ENCODE measurements at places on chromosomes 5 and 9. TPM values are rescaled to one million over a fixed set of nuclear protein-coding genes. Genes with fewer than 3 reads are reported as not detected.

The TRAF1 gene
- 6.5 TPM for total RNA-seq

- no peak overlapping the region for H3K4me3 ChIP-seq
- H3K27me3 ChIP-seq = no peaks in the 10 kb centered on the region
- no peaks in the 10 kb centered on the region for H3K4me1 ChIP-seq
Measured at GRCh38 chr5:10546186-10546585, 17.7 kb upstream of the ANKRD33B start.

DNA sequence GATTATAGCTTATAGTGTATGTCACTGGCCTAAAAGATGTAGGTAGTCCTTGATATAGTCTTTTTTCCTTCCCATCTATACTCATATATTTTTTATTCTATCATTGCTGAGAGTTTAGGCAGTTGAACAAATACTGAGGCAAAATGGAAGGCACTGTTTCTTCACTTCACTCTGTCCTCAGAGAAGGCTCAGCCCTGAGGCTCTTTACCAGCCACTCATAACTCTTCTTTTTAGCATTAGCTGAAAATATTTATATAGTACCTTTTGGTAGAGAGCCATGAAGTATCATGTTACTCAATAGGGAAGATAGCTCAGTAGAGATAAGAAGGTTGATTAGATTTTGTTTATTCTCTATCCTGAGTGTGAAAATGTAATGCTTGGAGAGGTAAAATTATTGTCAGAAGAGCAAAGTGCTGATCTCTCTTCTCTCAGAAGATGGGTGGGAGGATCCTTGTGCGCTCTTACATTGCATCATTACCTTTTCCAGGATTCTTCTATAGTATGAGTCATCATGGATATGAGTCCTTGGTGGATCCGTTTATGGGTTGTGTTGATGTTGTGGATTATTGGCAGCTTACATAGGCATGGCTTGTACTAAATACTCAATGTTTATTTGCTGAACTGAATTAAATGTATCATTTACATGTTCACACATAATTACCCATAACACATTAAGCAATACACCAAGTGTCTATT, 88.1 kb downstream of the ANXA1 start:
- no peaks in the 10 kb centered on the region for H3K27me3 ChIP-seq
- no peak overlapping the region for H3K4me3 ChIP-seq
- no peak overlapping the region for H3K27ac ChIP-seq

- peaks cover 6% of the 10 kb centered on the region for H3K4me1 ChIP-seq
- H3K27ac ChIP-seq = no peak overlapping the region
- H3K4me3 ChIP-seq = no peak overlapping the region
- no peaks in the 10 kb centered on the region for H3K27me3 ChIP-seq
Measured at GRCh38 chr5:116566251-116566650, 8.4 kb downstream of the SEMA6A start.

GRCh38 chr5:124131466-124131865, 615.0 kb downstream of the ZNF608 start:
- H3K36me3 ChIP-seq = no peaks in the 10 kb centered on the region
- no peak overlapping the region for H3K27ac ChIP-seq
- no peaks in the 10 kb centered on the region for H3K4me1 ChIP-seq
- DNase-seq = no peak

DNA sequence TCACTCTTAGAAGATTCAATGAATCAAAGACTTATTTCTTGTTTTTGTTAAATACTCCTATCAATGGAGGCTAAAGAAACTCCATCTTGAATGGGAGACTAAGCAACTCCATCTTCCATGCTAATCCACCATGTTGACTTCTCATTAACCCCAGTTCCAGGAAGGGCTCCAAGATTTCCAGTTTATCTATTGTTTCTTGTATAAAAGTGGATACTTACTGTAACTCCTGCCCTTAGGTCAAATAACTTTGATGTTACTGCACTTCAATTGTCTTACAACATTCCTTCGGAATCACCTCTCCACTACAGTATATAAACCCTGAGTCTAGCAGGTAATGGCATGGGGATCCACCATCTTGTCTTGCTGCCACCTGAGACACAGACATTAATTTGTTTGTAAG, 63.0 kb downstream of the PUM3 start:
- peaks cover 48% of the 10 kb centered on the region for H3K36me3 ChIP-seq
- no peak overlapping the region for H3K27ac ChIP-seq
- H3K4me3 ChIP-seq = no peak overlapping the region
- DNase-seq = no peak
- no peaks in the 10 kb centered on the region for H3K4me1 ChIP-seq
- H3K27me3 ChIP-seq = no peaks in the 10 kb centered on the region

DNA sequence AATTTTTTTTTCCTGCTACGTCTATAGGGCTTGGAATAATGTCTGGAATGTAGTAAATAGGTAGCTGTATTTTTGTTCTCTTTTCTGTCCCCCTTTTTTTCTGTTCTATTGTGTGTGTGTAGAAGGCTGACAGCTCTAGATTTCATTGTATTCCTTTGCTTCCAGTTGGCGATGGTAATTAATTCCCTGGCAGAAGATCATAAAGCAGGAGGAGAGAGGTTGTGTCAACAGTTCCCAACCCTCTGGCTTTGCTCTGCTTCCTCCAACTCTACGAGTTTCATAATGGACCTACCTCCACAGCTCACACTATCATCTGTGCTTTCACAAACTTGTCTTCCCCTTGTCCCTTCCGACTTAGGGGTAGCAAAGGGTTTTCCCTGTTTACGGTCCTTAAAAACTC, 117.9 kb upstream of the CDH18 start:
- H3K27ac ChIP-seq = no peak overlapping the region
- DNase-seq = no peak
- H3K4me1 ChIP-seq = no peaks in the 10 kb centered on the region
- H3K27me3 ChIP-seq = no peaks in the 10 kb centered on the region
- H3K4me3 ChIP-seq = no peak overlapping the region

GRCh38 chr5:159855476-159856191, 60.6 kb upstream of the ADRA1B start:
- DNase-seq = no peak
- H3K4me1 ChIP-seq = no peaks in the 10 kb centered on the region

DNA sequence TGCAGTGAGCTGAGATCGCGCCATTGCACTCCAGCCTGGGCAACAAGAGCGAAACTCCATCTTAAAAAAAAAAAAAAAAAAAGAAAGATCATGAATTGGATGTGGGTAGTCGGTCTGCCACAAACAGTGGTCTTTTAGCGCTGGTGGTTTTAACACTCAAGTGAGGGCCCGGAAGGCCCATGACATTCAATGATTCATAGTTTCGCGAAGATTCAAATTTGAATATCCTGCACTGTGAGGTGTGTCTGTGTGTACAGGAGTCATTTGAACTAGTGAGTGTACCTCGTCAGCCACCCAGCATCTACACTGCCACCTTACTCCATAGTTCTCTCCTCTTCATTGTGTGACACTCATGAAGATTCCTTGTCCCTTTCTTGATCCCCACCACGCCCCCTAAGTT, 41.3 kb downstream of the CFAP77 start:
- H3K4me3 ChIP-seq = no peak overlapping the region
- no peak for DNase-seq
- no peaks in the 10 kb centered on the region for H3K27me3 ChIP-seq
- no peaks in the 10 kb centered on the region for H3K36me3 ChIP-seq
- H3K27ac ChIP-seq = no peak overlapping the region

The POLR3G gene
- 0.33 TPM for total RNA-seq

The GRXCR2 gene
- total RNA-seq = not detected

The FOXD4L3 gene
- not detected for total RNA-seq

The PCDHGA11 gene
- 2.3 TPM for total RNA-seq

DNA sequence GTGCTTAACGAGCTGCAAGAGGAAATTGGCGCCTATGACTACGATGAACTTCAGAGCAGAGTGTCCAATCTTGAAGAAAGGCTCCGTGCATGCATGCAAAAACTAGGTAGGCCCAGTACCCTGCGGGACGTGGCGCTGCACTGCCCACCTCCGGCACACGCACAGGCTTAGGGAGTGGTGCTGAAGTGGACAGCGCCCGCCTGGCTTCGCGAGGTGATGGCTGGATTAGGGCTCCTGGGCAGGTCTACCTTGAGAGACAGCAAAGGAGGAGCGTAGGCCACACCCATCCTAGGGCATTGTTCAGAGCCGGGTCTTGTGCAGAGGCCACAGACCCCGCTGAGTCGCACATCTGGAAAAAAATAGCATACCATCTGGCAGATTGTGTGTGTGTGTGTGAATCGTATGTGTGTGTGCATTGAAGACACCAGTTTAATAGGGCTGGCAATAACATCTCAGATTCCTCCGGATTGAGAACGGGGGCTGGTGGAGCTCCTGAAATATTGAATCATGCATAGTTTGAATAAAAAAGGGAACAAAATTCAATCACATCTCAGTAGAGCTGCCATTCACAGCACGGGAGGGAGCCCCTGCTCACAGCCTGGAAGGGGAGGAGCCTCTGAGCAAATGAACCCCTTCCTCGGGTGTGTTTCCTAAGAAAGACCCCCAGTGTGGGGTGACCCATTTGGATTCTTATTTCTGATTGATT, 11.1 kb downstream of the OLFM1 start:
- H3K27ac ChIP-seq = no peak overlapping the region
- no peak overlapping the region for H3K4me3 ChIP-seq
- peak; percentile 72 for DNase-seq
- H3K36me3 ChIP-seq = no peaks in the 10 kb centered on the region
- no peaks in the 10 kb centered on the region for H3K27me3 ChIP-seq
- no peaks in the 10 kb centered on the region for H3K4me1 ChIP-seq

DNA sequence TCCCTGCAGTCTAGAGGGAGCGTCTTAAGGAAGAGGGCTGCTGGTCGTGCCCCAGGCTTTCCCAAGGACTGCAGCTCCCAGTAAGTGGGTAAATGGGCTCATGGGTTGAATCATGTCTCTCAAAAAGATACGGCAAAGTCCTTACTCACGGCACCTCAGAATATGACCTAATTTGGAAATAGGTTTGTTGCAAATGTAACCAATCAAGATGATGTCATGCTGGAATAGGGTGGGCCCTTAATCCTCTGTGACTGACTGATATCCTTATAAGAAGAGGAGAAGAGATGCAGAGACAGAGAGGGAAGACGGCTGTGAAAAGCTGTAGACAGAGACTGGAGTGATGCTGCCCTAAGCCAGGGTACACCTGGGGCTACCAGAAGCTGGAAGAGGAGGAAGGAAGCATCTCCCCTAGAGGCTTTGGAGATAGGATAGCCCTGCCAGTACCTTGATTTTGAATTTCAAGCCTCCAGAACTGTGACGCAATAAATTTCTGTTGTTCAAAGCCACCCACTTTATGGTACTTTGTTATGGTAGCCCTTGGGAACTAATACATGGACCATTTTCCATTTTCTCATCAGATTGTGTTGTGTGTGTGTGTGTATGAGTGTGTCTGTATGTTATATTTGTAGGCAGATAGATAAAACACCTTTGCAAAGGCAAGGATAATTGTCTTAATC, 15.0 kb downstream of the GALNT10 start:
- H3K36me3 ChIP-seq = peaks cover 6% of the 10 kb centered on the region
- H3K4me3 ChIP-seq = no peak overlapping the region
- no peaks in the 10 kb centered on the region for H3K27me3 ChIP-seq
- peaks cover 4% of the 10 kb centered on the region for H3K4me1 ChIP-seq
- H3K27ac ChIP-seq = no peak overlapping the region

- H3K27ac ChIP-seq = no peak overlapping the region
- no peak overlapping the region for H3K4me3 ChIP-seq
- DNase-seq = no peak
- H3K27me3 ChIP-seq = no peaks in the 10 kb centered on the region
Measured at GRCh38 chr5:146849694-146850303, 28.8 kb downstream of the PPP2R2B start.

GRCh38 chr5:80161165-80161564, 94.7 kb downstream of the SERINC5 start:
- H3K4me1 ChIP-seq = no peaks in the 10 kb centered on the region
- H3K27ac ChIP-seq = no peak overlapping the region
- no peaks in the 10 kb centered on the region for H3K27me3 ChIP-seq
- DNase-seq = no peak

The ADAMTS12 gene
- 2.3 TPM for total RNA-seq

GRCh38 chr5:148973455-148973854, 89.4 kb downstream of the SH3TC2 start:
- H3K27me3 ChIP-seq = no peaks in the 10 kb centered on the region
- no peaks in the 10 kb centered on the region for H3K36me3 ChIP-seq
- peak overlapping the region; percentile 76 for H3K27ac ChIP-seq
- no peak overlapping the region for H3K4me3 ChIP-seq
- peaks cover 24% of the 10 kb centered on the region for H3K4me1 ChIP-seq

- no peaks in the 10 kb centered on the region for H3K4me1 ChIP-seq
- H3K36me3 ChIP-seq = no peaks in the 10 kb centered on the region
- H3K27me3 ChIP-seq = no peaks in the 10 kb centered on the region
- H3K4me3 ChIP-seq = no peak overlapping the region
- H3K27ac ChIP-seq = no peak overlapping the region
Measured at GRCh38 chr5:135318924-135319323, 80.1 kb downstream of the MACROH2A1 start.

The APBA1 gene
- total RNA-seq = 3.8 TPM

The AMBP gene
- total RNA-seq = 3.1 TPM

The RASGRF2 gene
- total RNA-seq = 1.5 TPM

GRCh38 chr5:42908086-42908485, 96.4 kb upstream of the SELENOP start:
- no peak for DNase-seq
- no peak overlapping the region for H3K27ac ChIP-seq
- peak overlapping the region; percentile 54 for H3K4me3 ChIP-seq
- H3K4me1 ChIP-seq = peaks cover 9% of the 10 kb centered on the region
- H3K36me3 ChIP-seq = no peaks in the 10 kb centered on the region

The FBXL7 gene
- 13.6 TPM for total RNA-seq

The IL4 gene
- not detected for total RNA-seq

DNA sequence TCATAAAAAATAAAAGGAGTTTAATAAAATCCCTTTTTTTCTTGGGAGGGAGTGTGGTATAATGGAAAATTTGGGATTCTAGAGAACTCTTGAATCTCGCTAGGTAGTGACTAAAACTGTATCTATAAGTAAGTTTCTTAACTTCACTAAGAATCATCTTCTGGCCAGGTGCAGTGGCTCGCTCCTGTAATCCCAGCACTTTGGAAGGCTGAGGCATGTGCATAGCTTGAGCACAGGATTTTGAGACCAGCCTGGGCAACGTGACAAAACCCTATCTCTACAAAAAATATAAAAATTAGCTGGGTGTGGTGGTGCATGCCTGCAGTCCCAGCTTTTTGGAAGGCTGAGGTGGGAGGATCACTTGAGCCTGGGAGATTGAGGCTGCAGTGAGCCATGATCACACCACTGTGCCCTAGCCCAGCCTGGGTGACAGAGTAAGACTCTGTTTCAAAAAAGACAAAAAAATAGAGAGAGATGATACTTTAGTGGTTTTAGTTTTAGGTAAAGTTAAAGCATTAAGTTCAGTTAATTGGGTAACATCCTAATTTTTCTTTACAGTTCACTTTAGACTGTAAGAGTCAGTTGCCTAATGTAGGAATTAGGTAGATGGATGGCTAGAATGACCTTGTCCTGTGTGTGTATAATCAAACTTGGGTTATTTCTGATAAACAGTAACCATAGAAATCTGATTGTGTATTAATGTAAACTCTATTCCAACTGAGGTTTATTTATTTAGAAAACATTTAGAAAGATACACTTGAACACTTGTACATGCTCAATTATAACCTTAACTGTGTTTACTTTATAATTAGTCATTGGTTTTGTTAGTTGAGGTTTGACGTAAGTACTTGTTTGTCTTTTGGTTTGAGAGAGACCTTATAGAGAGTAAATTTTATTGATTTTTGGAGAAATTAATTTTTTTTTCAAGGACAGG, 17.8 kb downstream of the UNC13B start:
- H3K36me3 ChIP-seq = no peaks in the 10 kb centered on the region
- H3K4me3 ChIP-seq = no peak overlapping the region
- H3K4me1 ChIP-seq = no peaks in the 10 kb centered on the region
- DNase-seq = no peak
